ENCODE measurements at places on chromosomes 3 and 15. TPM values are rescaled to one million over a fixed set of nuclear protein-coding genes. Genes with fewer than 3 reads are reported as not detected.

Gene AGBL1
- not detected for total RNA-seq

Gene STRIT1
- total RNA-seq = not detected

- H3K27me3 ChIP-seq = no peaks in the 10 kb centered on the region
- H3K4me1 ChIP-seq = peaks cover 26% of the 10 kb centered on the region
- no peak overlapping the region for H3K27ac ChIP-seq
- H3K4me3 ChIP-seq = no peak overlapping the region
Measured at GRCh38 chr15:66937588-66937987, 127.8 kb upstream of the SMAD3 start.

- peak overlapping the region; percentile 80 for H3K27ac ChIP-seq
- H3K36me3 ChIP-seq = peaks cover 10% of the 10 kb centered on the region
- H3K4me1 ChIP-seq = peaks cover 22% of the 10 kb centered on the region
- DNase-seq = no peak
- no peaks in the 10 kb centered on the region for H3K27me3 ChIP-seq
Measured at GRCh38 chr3:150286390-150287147, 121.5 kb upstream of the TSC22D2 start.

- no peak for DNase-seq
- peaks cover 48% of the 10 kb centered on the region for H3K4me1 ChIP-seq
- H3K4me3 ChIP-seq = peak overlapping the region; percentile 93
- H3K36me3 ChIP-seq = no peaks in the 10 kb centered on the region
Measured at GRCh38 chr15:38253351-38253781, 730 bp downstream of the SPRED1 start.

Measured in osteocyte (in vitro differentiated cells).